ENCODE measurements at places on chromosomes 5 and 9. TPM values are rescaled to one million over a fixed set of nuclear protein-coding genes. Genes with fewer than 3 reads are reported as not detected.

DNA sequence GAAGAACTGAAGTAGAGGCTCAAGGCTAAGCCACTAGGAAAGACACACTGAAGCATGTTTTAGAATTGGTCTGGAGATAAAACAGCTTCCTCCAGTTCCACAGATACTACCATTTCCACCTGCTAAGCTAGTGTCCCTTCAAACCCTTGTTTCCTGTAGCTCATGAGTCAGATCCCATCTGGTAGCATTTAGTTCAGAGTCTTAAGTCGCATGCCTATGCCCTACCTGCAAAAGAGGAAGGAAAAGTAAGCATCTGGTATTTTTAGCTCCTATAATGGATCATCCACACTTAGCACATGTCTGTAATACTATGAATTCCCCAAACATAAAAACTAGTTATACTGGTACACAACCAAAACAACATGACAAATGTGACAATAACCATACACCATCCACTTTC is 92.1 kb downstream of the CDKN2A start:
- no peak for DNase-seq
- H3K27me3 ChIP-seq: no peaks in the 10 kb centered on the region
- H3K4me3 ChIP-seq: no peak overlapping the region

DNA sequence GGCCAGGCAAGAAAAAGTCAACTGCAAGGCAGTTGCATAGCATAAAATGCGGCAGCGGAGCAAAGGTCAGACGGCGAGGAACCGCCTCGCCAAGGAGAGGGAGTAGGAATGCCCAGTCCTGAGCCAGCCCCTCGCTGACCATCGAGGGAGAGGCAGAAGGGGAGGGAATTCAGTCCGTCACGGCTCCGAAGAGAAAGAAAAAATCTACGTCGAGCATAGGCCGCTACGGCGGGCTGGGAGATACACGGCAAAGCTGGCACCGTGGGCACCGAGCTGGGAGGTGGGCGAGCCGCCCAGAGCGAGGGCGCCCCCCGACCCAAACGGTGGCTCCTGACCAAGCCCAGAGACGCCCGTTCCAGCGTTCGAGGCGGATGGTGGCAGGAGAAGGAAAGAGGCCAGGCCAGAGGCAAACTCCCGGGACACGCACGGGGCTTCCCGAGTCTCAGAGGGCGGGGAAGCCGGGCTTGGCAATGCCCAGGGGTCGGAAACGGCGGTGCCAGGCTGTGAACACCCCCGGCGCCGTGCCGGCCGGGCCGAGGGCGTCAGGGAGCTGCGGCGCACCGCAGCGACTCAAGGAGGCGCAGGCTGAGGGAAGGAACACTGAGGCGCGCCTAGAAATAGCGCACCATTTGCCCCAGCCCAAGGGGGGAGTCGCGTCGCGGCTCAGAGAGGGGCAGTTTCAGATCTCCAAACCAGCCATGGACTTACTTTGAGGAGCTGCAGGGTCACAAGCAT is 518 bp downstream of the SPRY4 start:
- no peaks in the 10 kb centered on the region for H3K36me3 ChIP-seq
- peak overlapping the region; percentile 99 for H3K27ac ChIP-seq
- H3K4me1 ChIP-seq: peaks cover 30% of the 10 kb centered on the region
- no peaks in the 10 kb centered on the region for H3K27me3 ChIP-seq

GRCh38 chr5:180021900-180022299 is 49.7 kb downstream of the RNF130 start:
- no peak for DNase-seq
- H3K27me3 ChIP-seq: no peaks in the 10 kb centered on the region
- no peak overlapping the region for H3K4me3 ChIP-seq
- H3K36me3 ChIP-seq: peaks cover 4% of the 10 kb centered on the region

Gene PCDHGB7
- total RNA-seq: 18.0 TPM

DNA sequence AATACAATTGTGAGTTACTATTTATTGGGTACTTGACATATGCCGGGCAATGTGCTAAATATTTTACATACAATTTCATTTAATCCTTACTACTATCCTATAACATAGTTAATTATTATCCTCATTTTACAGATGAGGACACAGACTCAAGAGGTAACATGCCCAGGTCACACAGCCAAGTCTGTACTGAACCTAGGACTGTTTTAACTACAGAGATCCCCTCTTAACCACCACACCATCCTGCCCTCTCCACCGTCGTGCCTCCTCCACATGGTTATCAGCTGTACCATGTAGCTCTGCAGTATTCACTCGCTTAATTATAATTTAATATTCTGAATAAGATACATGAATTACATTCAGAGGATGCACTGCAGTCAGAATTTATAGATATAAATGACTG is 5.3 kb downstream of the RAB14 start:
- H3K36me3 ChIP-seq: no peaks in the 10 kb centered on the region
- H3K27ac ChIP-seq: no peak overlapping the region
- H3K27me3 ChIP-seq: no peaks in the 10 kb centered on the region
- no peak overlapping the region for H3K4me3 ChIP-seq
- peaks cover 91% of the 10 kb centered on the region for H3K4me1 ChIP-seq

Gene C7
- total RNA-seq: 105 TPM

- H3K4me3 ChIP-seq: no peak overlapping the region
- peak overlapping the region; percentile 7 for H3K27ac ChIP-seq
- H3K4me1 ChIP-seq: peaks cover 15% of the 10 kb centered on the region
- H3K27me3 ChIP-seq: no peaks in the 10 kb centered on the region
- H3K36me3 ChIP-seq: no peaks in the 10 kb centered on the region
Observed at GRCh38 chr5:73417303-73418034, 31.1 kb downstream of the FOXD1 start.

- no peak overlapping the region for H3K4me3 ChIP-seq
- no peak for DNase-seq
- H3K27me3 ChIP-seq: no peaks in the 10 kb centered on the region
- H3K27ac ChIP-seq: no peak overlapping the region
- no peaks in the 10 kb centered on the region for H3K4me1 ChIP-seq
Observed at GRCh38 chr5:72067682-72068470, 39.4 kb upstream of the MAP1B start.

DNA sequence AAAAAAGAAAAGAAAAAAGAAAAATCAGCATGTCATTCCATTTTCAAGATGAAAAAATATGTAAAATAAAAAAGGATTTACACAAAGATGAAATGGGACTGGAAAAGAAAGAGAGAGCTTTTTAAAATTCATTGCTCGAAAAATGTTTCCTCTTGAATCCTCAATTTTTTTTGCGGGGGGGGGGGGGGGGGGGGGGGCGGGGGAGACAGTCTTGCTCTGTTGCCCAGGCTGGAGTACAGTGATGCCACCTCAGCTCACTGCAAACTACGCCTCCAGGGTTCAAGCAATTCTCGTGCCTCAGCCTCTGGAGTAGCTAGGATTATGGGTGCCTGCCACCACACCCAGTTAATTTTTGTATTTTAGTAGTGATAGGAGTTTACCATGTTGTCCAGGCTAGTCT is 16.5 kb downstream of the PFDN1 start:
- H3K27me3 ChIP-seq: no peaks in the 10 kb centered on the region
- peaks cover 8% of the 10 kb centered on the region for H3K4me1 ChIP-seq

Data from thoracic aorta (tissue), 2 donors.